ENCODE measurements at places on chromosomes 12 and 14.
A peak's percentile ranks its signal among the peaks of the same experiment; 100 is the strongest.

GRCh38 chr12:68866950-68867349 is 59.0 kb downstream of the MDM2 start:
- DNase-seq: no peak

GRCh38 chr12:31896514-31897039 is 62.6 kb upstream of the RESF1 start:
- DNase-seq: peak; percentile 64

- DNase-seq: no peak
Measured at GRCh38 chr14:95258156-95258555, 61.6 kb downstream of the CLMN start.

GRCh38 chr14:67393689-67394088 is 18.3 kb downstream of the PLEK2 start:
- DNase-seq: no peak

- DNase-seq: no peak
Measured at GRCh38 chr12:42761601-42762350, 172.2 kb upstream of the PRICKLE1 start.

DNA sequence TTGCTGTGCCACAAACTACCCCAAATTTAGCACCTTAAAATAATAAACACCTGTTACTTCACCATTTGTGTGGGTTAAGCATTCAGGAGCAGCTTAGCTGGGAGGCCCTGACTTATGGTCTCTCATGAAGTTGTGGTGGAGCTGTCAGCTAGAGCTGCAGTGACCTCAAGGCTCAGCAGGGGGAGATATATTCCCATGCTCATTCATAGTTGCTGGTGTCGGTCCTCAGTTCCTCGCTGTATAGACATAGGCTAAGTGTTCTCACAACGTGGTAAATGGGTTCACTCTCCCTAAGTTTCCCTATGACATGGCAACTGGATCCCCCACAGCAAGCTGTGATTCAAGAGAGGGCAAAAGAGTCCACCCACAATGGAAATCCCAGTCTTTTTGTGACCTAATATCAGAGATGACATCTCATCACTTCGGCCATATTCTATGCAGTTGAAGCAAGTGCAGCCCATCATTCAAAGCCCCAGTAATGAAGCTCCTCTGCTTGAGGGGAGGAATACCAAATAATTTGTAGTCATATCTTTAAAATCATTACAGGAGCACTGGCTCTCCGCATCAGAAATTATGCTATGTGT is 41.1 kb downstream of the PRB3 start:
- peak; percentile 54 for DNase-seq

GRCh38 chr14:31835049-31835448 is 242.1 kb upstream of the ARHGAP5 start:
- DNase-seq: no peak

DNA sequence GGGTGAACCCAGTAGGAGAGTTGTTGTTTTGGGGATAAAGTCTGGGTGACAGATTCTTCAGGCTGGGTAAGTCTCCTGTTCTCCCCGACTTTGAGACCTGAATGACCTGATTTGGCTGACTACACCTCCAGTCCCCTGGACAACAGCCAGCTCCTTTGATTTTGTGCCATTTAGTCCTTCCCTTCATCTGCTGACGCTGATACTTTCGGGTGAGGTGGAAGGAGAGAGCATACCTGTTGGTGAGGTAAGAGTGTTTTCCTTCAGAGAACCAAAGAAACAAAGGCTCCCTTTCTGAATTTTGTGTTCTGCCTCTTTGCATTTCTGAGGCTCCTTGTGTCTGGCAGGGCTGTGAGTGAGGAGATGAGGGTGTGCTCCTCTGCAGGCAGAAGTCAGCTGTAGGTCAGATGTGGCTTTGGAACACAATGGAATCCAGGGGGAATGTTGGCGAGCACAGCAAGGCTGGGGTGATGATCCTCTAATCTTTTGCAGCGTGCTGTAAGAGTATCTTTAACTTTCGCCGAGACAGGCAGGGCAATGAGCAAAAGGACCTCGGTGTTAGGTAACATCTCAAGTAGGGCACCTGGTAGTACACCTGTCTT is 12.1 kb downstream of the ETV6 start:
- DNase-seq: no peak

GRCh38 chr12:71128191-71128788 is 29.5 kb downstream of the TSPAN8 start:
- DNase-seq: no peak

DNA sequence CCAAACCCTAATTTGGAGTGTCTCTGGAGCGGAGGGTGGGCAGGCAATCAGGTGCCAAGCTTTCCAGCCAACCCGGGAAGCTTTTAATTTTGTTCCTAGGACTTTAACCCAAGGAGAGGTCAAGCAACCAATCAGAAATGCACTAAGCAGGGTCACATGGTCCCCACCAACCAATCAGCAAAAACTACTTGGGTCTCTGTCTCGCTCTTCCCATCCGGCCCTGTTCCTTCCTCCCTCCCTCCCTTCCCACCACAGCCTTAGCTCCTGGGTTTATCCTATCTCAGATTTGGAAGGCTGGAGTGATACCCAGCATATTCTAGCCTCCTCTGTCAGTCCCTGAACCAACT is 7.3 kb downstream of the HOXC5 start:
- no peak for DNase-seq

GRCh38 chr12:100375038-100375735 is 18.3 kb downstream of the SLC17A8 start:
- peak; percentile 72 for DNase-seq

DNA sequence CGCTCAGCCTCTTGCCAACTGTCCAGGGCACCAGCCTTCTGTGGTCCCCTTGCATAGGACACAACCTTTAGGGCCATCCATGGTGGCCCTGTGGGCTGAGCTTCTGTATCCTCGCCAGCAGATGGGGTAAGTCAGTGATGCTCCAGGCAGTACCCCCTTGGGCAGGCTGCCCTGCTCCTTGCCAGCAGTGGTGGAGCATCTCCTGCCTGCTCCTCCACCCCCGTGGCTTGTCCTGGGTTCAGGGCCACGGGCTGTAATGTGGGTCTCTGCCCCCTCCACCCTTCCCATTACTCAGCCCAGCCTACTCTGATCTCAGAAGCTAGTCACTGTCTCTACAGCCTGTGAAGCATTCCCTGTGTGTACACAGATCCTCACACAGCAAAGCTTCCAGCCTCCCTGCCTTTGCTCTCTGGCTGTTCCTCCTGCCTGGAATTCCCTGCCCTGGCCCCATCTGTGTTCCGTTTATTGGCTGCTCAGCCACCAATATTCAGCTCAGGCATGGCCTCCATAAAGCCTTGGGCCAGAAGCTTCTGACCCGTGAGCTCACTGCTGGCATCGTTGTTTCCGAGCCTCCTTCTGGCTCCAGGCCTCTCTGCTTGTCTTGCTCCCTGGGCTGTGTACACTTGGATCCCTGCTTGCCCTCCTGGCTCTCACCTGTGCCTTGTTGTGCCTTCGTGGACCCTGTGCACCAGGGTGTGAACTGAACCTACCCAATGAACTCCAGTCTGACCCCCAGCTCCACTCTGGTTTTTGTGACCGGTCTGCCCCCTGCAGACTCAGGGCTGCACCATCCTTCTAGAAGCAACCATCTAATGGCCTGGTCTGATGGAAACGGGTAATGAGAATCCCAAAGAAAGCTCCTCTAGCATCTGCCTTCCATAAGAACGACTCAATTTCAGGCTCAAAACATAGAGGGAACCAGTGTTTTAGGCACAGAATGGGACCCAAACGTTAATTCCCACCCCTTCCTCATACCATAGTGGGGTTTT is 177.0 kb upstream of the PRMT8 start:
- DNase-seq: no peak

DNA sequence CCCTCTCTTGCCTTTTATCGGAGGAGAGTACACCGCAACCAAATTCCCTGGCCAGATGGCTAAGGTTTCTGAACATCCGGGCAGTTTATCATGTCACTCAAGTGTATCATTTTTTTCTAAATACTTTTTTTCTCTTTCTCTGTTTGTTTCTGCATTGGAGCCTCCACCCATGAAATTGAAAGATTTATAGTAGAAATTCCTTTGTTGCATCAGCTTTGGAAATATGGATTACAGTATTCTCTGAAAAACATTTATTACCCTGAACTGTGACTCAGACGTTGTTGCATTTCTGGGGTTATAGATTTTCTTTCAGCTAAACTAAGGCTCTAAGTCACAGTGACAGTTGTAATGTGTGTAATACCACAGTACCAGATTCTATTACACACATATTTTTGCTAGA is 187.0 kb downstream of the SPTSSA start:
- DNase-seq: no peak

DNA sequence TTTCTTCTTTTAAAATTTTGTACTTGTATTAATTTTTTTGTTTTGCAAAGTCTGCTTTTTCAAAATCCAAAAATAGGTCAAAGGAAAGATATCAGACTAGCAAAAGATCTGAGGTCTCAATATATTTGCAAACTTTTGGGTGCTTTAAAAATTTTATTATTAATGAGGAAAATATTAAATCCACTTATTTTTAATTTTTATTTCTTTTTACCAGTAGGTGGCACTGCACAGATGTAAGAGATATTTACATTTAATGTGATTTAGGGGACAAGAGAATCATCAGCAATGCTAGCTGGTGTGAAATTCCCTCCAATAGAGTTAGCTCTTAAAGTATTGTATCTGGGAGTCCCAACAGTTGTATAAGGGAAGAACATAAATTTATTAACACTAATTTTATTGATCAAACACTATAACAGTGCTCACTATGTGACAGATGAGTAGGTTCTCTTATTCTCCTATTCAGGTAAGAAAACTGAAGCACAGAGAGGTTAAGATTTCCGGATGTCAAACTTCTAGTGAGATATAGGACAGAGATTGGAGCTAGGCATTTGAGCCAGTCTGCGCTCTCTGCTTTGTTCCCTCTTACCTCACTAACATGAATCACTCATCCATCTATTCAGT is 30.5 kb downstream of the ALX1 start:
- DNase-seq: peak; percentile 27

GRCh38 chr14:102993523-102993922 is 63.8 kb downstream of the CDC42BPB start:
- peak; percentile 44 for DNase-seq

GRCh38 chr14:32514236-32514635 is 185.1 kb downstream of the AKAP6 start:
- peak; percentile 24 for DNase-seq

DNA sequence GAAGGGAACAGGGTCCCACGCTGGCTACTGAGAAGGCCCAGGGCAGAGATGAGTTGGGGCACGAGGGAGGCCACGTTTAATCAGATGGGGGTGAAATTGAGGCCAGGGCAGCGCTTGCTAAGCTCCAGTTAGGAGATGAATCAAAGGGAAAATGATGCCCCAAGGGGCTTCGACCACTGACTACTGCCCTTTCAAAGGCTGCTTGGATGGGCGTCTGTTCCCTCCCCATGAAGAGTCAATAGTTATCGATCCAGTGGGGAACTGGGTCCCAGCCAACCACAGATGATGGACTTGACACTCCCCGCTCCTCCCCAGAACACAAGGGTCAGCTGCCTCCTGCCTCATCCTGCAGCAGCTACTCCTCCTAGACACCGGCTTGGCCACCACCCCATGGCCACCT is 55.6 kb downstream of the ESRRB start:
- no peak for DNase-seq

- DNase-seq: peak; percentile 17
Measured at GRCh38 chr14:65173973-65174693, 71.8 kb upstream of the MAX start.

GRCh38 chr12:57404966-57405640 is 25.7 kb downstream of the R3HDM2 start:
- DNase-seq: no peak

GRCh38 chr12:6336079-6336888 is 5.6 kb downstream of the TNFRSF1A start:
- peak; percentile 99 for DNase-seq

DNA sequence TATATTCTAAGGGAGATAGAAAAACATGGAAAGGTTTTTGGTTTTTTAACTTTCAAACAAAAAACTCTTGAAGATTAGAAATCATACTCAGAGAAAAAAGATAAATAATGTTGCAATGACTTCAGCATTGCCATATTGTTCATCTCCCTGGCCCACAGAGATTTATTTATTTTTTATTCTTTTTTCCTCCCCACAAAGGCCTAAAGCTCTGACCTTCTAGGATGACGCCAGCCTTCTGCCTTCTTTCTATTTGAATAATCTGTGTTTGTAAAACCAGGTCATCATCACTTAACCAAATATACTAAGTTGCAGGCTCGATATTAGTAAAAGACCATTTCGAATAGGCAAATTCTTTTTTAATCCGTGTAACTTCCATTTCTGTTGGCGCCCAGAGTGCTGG is 4.4 kb upstream of the DCP1B start:
- peak; percentile 63 for DNase-seq

DNA sequence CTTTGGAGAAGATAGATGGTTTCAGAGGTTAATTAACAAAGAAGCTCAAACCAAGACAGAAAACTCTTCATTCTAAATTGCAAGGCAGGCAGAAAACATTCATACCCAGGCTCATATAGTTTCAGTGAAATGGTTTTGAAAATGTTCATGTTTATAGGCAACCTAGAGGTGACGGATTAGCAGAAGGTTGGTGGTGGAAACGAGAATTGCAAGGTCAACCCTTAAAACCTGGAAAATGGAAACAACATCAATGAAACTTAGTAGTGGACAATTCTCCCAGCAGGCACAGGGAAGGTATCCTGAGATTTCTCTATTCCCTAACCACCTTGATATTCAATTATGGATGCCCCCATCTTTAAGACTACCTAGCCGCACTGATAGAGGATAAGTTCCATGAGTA is 965 bp downstream of the CD163 start:
- DNase-seq: no peak

DNA sequence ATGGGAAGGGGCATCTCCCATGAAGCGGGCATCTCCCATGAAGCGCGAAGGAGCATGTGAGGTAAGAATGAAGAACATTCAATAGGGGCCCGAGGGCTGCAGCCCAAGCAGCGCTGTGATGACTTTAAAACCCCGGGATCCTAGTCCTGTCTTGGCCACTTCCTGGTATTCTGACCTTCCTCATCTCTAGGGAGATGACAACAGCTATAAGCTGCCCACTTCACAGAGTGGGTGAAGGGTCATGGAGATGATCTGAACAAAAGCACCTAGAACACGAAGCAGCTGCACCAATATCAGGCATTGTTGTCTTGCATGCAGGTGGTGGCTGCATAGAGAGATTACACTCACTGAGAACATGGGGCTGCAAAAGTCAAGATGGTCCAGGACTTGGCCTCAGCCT is 64.5 kb downstream of the SPTB start:
- DNase-seq: no peak

- no peak for DNase-seq
Measured at GRCh38 chr14:36856095-36856878, 194.6 kb downstream of the PAX9 start.

GRCh38 chr14:71166180-71166837 is 259.1 kb downstream of the PCNX1 start:
- peak; percentile 81 for DNase-seq

DNA sequence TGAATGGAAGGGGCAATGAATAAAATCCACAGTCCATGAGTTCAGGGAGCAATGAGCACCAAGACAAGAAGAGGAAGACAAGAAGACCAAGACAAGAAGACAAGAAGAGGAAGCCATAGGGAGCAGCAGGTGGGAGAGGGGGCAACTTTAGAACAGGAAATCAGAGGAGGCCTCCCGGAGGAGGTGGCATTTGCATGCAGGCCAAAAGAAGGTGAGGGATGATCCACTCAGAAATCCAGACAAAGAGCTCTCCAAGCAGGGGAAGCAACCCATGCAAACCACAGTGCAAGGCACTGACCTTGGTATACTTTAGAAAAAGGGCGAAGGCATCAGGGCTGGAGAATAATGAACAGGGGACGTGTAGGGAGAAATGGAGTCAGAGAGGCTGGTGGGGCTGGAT is 58.6 kb downstream of the SCARB1 start:
- DNase-seq: no peak

GRCh38 chr12:14976658-14977057 is 3.8 kb downstream of the PDE6H start:
- no peak for DNase-seq

- DNase-seq: no peak
Measured at GRCh38 chr12:131939007-131939406, 9.9 kb downstream of the PUS1 start.

- DNase-seq: no peak
Measured at GRCh38 chr12:108594-108993, 42.0 kb downstream of the IQSEC3 start.
